Inflammatory macrophage treated with lipopolysaccharide for 1 hour (primary cell): ENCODE measurements at places on chromosomes 4 and X.

GRCh38 chrX:19870710-19871490 is 16.5 kb downstream of the SH3KBP1 start:
- peak; percentile 39 for DNase-seq

GRCh38 chrX:141941234-141941633 is 37.5 kb downstream of the MAGEC1 start:
- no peak for DNase-seq

DNA sequence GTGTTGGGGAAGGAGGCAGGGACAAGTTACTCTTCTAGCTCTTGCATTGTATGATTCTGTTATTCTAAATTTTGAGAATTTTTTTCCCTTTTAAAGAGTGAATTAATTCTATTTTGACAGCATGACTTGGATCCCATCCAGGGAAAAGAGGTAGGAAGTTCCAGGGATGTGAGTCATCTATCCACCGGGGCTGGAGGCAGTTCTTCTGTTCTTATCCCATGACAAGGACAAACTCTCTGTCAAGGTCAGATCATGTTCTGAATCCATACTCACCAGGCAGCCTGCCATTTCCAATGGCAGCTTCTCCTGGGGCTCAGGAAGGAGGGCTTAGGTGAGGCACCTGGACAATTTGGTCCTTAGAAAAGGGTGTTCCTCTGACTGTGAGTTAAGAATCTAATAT is 132.0 kb upstream of the MED14 start:
- DNase-seq, result no peak

DNA sequence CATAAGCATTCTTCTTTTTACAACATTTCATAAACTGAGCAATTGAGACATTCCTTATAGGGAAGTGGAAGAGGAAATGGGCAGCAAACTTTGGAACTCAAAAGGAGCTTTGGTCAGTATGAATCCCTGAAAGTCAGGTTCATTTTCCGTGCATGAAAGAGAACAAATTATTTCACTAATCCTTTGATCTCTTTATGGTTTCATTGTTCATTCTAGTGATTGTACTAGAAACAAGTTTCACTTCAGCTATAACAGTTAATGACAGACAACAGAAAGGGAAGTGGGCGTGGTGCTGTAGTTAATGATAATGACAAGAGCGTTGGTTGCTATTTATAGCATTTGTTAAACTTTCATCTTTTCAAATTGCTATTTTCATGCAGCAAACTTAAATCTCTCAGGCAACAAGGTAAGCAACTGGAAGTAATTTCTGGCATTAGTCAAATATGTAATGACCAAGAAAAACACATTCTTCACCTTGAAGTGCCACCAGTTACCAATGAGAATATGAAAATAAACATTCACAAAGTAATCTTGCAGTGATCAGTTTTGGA is 98.4 kb downstream of the AREG start:
- DNase-seq, result peak; percentile 67

- DNase-seq, result no peak
Observed at GRCh38 chr4:180512801-180513475, 1730.3 kb upstream of the TENM3 start.

- DNase-seq, result peak; percentile 7
Observed at GRCh38 chrX:97399400-97399799, 515.7 kb downstream of the RPA4 start.

GRCh38 chrX:108270280-108270679 is 167.9 kb downstream of the COL4A6 start:
- no peak for DNase-seq

GRCh38 chr4:3337357-3337732 is 44.5 kb downstream of the RGS12 start:
- DNase-seq, result no peak

- no peak for DNase-seq
Observed at GRCh38 chr4:118351851-118352827, 664 bp downstream of the PRSS12 start.

DNA sequence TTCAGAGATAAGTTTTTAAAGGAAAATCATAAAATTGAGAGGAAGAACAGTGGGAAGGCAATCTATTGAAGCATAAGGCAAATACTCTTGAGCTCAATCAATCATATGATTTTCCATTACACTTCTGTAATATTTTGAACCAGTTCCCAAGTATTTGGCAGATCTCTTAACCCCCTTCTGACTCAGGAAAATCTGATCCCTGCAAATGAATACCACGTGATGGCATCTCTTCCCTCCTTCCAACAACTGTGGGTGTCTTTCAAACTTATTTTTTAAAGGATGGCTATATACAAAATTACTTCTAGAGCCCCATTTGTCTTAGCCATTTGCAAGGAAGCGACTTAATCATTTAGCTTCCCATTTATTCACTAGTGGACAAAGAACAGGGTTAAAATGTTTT is 41.9 kb downstream of the AMOT start:
- no peak for DNase-seq

DNA sequence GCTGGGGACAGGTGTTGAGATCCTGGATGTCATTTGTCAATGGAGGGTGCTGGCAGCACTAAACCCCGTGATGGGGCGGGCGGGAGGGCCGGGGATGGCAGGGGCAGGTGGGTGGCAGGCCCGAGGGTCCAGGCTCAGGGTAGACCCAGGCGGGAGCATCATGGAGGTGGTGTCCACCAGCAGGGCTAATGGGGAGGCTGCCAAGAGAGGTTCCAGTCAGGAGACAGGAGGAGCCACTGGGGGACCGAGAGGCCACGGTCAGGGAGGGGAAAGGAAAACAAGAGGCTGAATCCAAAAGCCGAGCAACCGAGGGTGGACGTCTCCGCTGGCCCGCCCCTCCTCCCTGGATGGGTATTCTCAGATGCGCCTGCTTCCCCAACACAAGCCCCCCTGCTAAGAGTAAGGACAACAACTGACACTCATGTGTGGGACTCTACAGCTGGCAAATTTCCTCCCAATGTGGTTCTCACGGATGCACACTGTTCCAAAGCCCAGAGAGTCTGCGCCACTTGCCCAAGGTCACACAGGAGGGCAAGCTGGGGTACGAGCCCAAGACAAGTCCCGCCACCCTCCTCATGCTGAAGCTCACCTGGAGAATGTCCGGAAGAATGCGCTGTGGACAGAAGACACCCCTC is 132.0 kb downstream of the CPZ start:
- no peak for DNase-seq

DNA sequence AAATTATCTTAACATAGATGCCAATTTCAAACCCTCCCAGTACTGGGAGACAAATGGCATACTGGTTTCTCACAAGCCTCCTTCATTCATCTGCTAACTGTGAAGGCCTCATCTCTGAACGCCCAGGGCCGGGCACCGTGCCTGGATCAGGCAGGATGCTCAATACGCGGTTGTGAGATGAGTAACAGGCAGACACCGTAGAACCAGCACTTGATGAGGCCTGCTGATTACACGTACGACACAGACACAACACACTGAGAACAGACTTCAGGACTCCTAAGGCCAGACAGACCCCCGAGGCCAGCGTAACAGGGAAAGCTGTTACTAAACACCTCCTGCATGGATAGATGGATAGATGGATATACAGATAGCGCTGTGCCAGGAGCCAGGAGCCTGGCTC is 154.6 kb downstream of the AFAP1 start:
- no peak for DNase-seq

GRCh38 chrX:3717742-3718420 is 4.4 kb upstream of the PRKX start:
- DNase-seq, result no peak

DNA sequence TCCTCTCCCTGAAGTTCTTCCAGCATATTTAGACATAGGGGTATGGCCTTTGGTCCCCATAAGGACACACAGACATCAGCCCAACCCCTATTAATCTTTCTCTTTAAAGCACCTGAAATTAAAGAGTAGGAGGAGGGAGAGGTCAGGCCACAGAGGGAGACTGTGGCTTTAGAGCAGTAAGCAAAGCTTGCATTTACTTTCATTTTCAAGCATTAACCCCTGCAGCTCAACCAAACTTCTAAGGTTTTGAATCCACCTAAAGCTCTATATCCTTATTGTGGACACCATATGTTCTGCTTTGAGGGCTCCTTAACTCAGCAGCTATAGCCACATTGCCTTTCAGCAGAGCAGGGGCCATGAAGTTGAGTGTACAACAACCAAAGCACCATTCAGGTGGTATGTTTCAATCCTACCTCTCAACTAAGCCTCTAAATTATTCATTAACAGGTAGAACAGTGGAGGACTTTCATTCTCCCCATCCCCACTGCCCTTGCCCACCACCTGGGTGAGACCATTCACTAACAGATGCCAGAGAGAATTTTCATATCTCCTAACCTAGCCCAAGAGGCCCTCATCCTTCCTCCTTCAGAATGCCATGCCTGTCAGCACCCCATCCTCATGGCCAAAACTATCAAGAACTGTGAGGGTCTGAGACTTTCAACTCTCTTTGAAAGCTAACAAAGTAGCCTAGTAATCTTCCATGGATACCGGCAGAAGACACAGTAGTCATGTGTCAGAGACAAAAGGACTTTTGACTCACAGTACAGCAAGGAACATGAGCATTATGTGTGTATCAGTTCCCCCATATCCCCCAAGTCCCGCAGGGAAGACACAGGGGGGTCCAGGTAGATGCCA is 20.8 kb downstream of the LIN54 start:
- no peak for DNase-seq

GRCh38 chr4:185700048-185700447 is 111.9 kb downstream of the SORBS2 start:
- no peak for DNase-seq
